ELR (cell line): ENCODE measurements at places on chromosomes 2 and 18.
A peak's percentile ranks its signal among the peaks of the same experiment; 100 is the strongest.

- no peak for DNase-seq
Measured at GRCh38 chr18:35376393-35376741, 770 bp downstream of the ZNF396 start.

GRCh38 chr2:8574196-8575037 is 107.4 kb upstream of the ID2 start:
- peak; percentile 24 for DNase-seq

DNA sequence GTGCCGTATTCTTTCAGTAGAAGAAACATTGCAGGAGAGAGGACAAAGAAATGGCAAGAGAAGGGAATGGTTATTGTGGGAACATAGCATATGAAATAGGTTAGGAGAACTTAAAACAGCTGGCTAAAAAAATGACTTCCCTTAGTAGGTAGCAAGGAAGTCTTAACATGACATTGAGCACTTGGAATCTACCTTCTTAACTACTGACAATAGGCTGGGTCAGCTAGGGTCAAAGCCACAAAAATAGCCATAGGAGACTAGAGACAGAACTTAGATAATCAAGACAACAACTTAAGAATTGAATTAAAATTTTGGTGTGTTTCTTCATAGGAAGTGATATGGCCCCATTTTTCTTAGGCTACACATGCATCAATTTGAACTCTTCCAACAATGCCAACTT is 227.9 kb downstream of the TCF4 start:
- no peak for DNase-seq

DNA sequence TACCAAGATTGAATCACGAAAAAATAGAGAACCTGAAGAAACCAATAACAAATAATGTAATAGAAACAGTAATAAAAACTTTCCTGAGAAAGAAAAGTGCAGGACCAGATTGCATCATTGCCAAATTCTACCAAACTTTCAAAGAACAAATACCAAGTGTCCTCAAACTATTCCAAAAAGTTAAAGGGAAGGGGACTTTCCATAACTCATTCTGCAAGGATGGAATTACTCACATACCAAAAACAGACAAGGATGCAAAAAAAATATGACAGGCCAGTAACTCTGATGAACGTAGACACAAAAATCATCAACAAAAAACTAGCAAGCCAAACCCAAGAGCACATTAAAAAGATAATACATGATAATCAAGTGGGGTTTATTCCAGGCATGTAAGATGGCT is 172.3 kb upstream of the SLC35G4 start:
- no peak for DNase-seq

- no peak for DNase-seq
Measured at GRCh38 chr2:79666430-79666829, 153.6 kb downstream of the CTNNA2 start.

DNA sequence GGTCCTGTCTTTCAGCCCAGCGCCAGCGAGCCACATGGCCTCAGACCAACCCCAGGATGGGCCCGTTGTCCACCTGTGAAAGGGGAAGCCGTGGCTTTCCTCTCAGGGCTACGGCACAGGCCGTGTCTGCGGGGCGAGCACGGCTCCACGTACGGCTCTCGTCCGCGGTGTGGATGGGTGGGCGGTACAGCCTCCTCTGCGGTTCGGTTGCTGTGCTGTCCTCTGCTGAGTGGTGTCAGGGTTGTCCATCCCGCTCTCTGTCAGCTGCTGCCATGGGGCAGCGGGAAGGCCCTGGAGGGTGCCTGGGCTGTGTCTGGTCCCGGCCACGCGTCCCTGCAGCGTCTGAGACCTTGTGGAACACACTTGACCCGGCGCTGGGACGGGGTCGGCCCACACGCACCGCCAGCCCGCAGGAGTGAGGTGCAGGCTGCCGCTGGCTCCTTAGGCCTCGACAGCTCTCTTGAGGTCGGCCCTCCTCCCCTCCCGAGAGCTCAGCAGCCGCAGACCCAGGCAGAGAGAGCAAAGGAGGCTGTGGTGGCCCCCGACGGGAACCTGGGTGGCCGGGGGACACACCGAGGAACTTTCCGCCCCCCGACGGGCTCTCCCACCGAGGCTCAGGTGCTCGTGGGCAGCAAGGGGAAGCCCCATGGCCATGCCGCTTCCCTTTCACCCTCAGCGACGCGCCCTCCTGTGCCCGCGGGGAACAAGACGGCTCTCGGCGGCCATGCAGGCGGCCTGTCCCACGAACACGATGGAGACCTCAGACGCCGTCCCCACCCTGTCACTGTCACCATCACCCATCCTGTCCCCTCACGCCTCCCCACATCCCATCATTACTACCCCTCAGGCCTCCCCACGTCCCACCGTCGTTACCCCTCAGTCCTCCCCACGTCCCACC is 128.7 kb downstream of the NFATC1 start:
- no peak for DNase-seq

- DNase-seq, result peak; percentile 45
Measured at GRCh38 chr18:27695503-27695902, 481.4 kb downstream of the CDH2 start.

DNA sequence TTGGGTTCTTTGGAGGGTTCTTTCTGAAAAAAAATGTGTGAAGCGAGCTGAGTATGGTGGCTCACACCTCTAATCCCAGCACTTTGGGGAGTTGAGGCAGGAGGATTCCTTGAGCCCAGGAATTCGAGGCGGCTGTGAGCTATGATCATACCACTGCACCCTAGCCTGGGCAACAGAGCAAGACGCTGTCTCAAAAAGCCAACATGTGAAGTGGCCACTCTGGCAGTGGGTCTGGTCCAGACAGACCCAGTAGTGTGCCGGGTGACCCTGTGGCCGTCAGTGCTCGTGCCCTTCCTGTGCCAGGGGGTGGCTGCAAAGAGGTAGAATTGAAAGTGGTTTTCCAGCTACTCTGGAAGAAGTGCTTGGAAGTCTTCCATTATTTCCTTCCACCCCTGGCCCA is 11.6 kb downstream of the KLF11 start:
- no peak for DNase-seq

GRCh38 chr18:27723168-27723567 is 453.8 kb downstream of the CDH2 start:
- peak; percentile 60 for DNase-seq

DNA sequence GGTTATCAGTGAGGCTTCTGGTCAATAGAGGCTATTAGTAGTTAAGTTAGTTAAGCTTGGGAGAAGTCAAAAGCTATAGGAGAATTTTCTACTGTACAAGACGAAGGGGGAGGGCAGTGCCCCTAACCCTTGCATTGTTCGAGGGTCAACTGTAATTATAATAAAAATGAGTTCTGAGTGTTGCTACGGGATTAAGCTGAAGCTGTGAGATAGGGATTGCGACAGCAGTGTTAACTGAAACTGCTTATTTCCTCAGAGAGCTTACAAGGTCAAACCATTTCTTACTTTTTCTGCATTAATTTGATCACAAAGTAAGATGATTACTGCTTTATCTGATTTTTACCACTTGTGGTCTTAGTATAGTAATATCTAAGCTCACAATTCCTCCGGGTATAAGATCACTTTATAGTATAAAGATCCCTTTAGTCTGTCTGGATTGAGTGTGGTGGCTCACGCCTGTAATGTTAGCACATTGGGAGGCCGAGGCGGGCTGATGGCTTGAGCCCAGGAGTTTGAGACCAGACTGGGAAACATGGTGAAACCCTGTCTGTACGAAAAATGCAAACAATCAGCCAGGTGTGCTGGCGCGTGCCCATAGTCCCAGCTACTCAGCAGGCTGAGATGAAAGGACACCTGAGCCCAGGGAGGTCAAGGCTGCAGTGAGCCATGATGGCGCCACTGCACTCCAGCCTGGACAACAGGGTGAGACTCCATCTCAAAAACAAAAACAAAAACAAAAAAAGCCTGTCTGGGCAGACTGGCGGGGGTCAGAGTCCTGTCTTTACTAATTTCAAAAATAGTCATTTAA is 119.5 kb upstream of the TLK1 start:
- DNase-seq, result no peak

- no peak for DNase-seq
Measured at GRCh38 chr2:189826039-189826438, 41.8 kb downstream of the PMS1 start.

- DNase-seq, result peak; percentile 7
Measured at GRCh38 chr2:7672027-7672684, 754.9 kb downstream of the RNF144A start.

- DNase-seq, result peak; percentile 10
Measured at GRCh38 chr2:42046819-42047487, 868 bp upstream of the PKDCC start.

DNA sequence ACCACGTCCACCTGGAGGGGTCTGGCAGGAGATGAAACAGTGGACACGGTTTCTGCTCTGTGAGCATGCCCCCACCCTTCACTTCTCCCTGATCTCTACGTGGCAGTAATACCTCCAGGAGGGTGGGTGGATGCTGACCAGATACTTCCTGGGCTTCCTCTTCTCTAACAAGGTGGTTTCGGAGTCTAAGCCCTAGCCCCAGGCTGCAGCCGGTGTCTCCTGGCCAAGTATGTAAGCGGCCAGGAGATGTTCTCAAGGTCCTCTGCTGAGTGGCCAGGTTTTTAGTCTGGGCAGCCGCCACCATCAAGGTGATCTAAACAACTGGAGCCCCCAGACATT is 101.8 kb upstream of the ASB18 start:
- no peak for DNase-seq

GRCh38 chr2:10750610-10751009 is 29.2 kb downstream of the ATP6V1C2 start:
- peak; percentile 43 for DNase-seq
